Stimulated activated CD8-positive, alpha-beta memory T cell treated with anti-CD3 and anti-CD28 coated beads, Interleukin-15, amount 100 ng/mL, for 48 hours (primary cell): ENCODE measurements at places on chromosomes 2 and 18.

- DNase-seq: no peak
Observed at GRCh38 chr2:37636381-37637066, 34.9 kb downstream of the CDC42EP3 start.

DNA sequence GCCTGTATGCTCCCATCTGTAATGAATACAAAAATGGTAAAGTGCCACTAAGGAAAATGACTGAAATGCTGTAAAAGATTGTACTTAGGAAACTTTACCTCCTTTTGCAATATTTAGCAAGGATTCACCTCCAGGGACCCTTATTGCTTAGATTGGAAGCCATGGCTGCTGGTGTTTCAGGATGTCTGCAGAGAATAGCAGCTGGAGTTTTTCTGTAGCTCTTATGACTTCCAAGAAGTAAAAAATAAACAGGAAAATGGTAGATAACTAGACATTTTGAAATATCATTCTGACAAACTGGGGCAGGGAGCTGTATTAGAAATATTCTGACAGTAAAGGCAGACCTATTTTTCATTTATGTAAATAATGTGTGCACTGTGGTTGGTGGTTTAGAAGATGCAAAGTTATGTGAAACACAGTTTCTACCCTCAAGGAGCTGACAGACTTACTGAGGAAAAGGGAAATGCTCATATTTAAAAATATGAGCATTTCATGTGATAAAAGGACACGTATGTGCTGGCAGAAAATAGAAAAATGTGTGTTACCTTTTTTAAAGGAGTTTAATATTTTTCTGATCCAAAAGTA, 224.9 kb upstream of the BOD1L2 start:
- DNase-seq: no peak

- no peak for DNase-seq
Observed at GRCh38 chr2:158766524-158766923, 28.6 kb upstream of the DAPL1 start.

DNA sequence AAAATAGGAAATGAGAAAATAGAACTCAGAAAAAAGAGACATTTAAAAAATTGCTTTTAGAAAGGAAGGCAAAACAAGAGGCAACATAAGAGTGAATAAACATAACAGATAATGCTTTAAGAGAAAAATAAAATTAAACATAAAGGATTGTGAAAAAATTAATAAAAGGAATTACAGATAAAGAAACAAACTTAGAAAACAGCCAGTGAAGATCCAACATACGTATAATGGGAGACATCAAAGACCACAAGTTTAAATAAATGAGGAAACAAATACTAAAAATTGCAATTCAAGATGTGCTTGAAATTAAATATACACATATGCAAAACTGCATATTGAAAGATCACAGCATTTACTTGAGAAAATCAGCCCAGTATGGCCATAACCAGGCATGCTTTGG, 448.9 kb downstream of the NBAS start:
- DNase-seq: no peak

- no peak for DNase-seq
Observed at GRCh38 chr2:184683911-184684310, 85.6 kb downstream of the ZNF804A start.

- DNase-seq: no peak
Observed at GRCh38 chr18:74316257-74317170, 875 bp downstream of the C18orf63 start.

DNA sequence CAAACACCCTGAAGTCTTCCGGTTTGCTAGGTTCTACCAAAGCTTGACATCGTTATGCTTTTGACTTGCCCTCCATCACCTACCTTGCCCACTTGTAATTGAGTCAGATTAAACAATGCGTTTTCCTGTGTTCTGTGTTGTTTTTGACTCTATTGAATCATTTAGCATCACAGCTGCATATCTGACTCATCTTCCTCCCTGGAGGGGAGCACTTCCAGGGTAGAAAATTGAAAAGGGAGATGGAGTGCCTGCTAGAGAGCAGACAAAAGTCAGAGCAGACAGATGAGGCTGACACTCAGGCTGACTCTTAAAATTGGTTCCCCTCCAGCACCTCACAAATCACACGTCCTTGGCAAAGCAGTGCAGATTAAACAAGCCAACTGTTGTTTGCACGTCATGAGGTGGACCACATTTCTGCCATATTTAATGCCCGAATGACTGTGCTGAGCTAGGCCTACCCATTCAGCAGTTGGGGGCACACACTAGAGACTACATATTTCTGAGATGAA, 2.2 kb downstream of the MPP4 start:
- DNase-seq: no peak

DNA sequence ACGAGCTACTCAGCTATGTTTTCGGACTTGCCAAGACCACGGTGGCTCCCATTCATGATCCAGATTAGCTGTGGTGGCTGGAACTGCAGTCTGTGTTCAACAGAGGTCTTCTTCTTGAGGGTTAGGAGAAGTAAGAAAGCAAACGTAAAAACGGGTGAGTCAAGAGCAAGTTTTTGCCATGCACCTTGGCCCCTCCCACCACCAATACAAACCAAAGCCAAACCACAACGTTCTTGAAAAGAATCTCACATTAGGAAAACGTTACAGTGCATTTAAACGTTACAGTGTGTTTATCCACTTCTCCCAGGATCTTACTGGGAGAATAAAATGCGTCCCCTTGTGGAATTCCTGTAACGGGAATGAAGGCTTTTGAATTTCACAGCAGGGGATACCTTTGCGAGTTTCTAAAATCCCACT, 725 bp downstream of the FBXO48 start:
- DNase-seq: peak; percentile 56

DNA sequence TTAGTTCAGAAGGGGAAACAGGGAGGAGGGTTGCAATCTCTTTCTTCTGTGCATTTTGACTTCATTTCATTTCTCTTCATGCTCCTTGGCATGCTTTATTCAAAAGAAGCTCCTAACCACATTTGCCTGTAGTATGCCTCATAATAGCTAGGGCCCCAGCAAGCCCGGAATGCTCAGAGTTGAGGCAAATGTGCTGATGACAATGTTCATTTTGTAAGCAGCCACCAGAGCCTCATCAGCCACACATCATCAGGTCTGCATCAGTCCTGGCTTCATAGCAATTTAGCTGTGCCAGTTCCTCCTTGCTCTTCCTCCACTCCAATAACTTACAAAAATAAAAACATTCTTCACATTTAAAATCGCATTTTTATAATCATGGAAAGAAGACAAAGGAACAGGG, 65.4 kb upstream of the MMADHC start:
- DNase-seq: no peak

GRCh38 chr2:11022064-11022463, 110.3 kb downstream of the KCNF1 start:
- DNase-seq: no peak

- DNase-seq: no peak
Observed at GRCh38 chr2:165192729-165193128, 11.1 kb downstream of the SCN3A start.

DNA sequence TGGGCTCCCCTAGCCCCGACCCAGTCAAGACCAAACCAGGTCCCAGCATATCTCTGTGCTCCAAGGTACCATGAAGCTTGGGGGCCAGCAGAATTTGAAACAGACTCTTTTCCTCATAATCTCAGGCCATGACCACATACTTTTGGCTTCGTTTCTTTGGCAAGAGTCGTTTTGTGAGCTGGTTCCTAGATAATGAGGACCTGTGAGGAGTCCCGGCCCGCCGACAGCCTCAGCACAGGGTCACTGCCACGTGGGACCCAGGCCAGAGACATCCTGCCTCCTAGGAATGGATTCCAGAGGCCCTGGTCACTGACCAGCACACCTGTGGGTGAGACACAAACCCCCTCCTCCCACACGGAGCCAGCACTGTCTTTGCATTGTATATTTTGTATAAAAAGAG, 73.5 kb downstream of the VAPA start:
- no peak for DNase-seq
